Muscle of back (tissue), 13 donors: ENCODE measurements at places on chromosomes 7 and 10. TPM values are rescaled to one million over a fixed set of nuclear protein-coding genes. Genes with fewer than 3 reads are reported as not detected.

DNA sequence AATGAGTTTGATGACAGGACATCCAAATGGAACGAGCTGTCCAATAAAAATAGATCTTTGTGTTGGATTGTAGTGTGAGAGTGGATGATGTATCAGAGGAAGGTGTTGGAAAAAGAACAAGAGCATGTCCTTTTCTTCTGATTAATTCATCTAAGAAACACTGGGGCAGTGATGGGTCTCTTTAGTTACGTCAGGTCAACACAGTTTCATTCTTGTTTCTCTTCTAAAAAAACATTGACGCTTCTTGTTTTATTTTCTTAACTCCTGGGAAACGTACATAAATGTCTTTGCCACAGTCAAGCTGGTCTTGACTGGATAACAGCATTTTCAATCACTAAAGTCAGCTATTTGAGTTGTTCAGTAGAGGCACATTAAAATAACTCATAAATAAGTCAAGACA, 67.0 kb downstream of the PPP1R9A start:
- DNase-seq, result no peak

DNA sequence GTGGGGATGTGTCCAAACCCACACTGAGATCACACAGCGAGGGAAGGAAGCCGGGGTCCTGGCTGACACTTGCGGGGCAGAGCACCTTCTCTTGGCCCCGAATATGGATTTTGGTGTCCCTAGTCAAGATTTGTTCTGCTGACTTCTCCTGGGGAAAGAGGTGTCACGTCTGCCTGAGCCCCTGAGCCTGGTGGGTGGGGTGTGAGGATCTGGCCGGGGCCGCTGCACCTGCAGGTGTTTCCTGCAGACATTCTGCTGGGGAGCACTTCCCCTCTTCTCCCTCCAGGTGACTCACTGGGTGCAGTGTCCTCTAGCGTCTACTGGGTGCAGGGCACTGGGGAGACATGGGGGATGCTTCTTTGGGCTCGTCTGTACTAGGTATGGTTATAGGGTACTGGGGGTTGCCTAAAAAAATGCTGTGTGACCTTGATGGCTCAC, 99.2 kb downstream of the GRK5 start:
- DNase-seq, result no peak

GRCh38 chr10:72243822-72244437, 27.9 kb upstream of the ASCC1 start:
- peak; percentile 85 for DNase-seq

- DNase-seq, result peak; percentile 83
These were observed 151.6 kb downstream of the KIAA1217 start for GRCh38 chr10:24360282-24361127.

AKR1C4 gene
- polyA plus RNA-seq, result not detected

DNA sequence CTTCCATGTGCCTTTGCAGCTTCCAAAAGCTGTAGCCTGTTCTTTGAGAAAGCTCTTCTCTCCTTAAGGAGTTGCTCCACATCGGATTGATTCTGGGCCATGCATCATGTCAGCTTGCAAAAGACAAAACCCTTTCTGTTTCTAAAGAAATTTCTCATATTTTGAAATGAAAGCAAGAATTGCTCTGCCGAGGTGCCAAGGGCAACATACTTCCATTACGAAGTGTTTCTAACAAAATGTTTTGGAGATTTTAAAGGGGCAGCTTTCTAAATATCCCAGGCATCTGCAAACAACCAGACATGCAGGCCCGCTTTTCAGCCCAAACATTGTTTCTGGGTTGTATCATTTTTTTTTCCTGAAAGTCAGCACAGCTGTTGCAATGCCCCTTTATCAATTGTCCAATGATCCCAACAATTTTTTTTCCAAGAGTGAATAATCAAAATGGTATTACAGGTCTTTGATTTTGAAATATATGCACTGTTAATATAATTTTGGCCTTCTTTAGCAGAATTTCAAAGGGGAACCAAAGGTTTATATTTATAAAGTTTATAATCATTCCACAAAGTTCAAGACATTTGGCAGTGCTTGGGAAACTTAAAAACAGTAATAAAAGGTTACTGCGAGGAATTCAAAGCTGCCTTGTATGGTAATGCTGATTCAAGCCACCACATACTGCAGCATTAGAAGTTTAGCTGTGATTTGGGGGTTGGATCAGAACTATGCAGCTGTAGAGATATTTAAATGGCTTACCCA, 61.0 kb downstream of the TES start:
- DNase-seq, result peak; percentile 53

DNA sequence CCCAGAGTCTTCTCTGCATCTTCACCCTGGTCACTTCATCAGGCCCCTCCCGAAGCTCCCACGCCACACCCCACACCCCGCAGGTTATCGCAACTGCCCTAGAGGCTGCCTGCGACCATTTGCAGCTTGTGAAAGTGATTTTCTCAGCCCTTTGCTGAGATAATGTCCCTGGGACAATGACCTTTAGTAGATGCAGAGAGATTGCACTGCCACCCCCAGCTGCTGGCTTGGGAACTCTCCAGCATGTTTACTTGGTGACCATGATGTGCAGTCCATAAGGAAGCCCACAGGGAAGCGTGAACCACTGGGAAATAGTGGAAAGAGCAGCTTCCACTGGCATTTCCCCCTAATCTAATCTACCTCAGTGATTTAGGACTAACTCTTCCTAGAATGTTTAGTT, 97.3 kb downstream of the WNT2 start:
- DNase-seq, result no peak

NME8 gene
- polyA plus RNA-seq, result 0.50 TPM

DNA sequence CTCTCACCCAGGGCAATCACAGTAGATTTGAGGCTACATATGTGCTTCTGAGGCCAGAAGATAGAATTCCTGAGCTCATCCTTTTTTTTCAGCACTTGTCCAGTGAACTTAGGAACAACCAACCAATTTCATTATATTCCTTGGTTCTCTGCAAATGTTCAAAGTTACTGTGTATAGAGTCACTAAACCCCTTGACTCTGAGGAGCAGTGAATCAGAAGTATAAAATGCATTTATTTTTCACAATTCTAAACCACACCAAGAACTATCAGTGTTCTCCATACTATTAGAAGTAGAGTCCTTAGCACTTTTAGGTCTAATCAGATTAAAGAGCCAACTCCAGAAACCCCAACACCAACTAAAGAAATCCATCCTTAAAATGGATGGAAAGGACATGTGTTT, 19.6 kb upstream of the PAPSS2 start:
- no peak for DNase-seq
